ENCODE measurements at places on chromosomes 2 and 18.

- peak; percentile 54 for DNase-seq
Observed at GRCh38 chr2:170235860-170236679, 58.1 kb downstream of the MYO3B start.

GRCh38 chr2:190637903-190638618 lies 10.8 kb upstream of the NAB1 start:
- DNase-seq: peak; percentile 10

- no peak for DNase-seq
Observed at GRCh38 chr2:191255756-191256312, 10.6 kb downstream of the MYO1B start.

- DNase-seq: no peak
Observed at GRCh38 chr18:32804134-32804888, 31.5 kb upstream of the KLHL14 start.

DNA sequence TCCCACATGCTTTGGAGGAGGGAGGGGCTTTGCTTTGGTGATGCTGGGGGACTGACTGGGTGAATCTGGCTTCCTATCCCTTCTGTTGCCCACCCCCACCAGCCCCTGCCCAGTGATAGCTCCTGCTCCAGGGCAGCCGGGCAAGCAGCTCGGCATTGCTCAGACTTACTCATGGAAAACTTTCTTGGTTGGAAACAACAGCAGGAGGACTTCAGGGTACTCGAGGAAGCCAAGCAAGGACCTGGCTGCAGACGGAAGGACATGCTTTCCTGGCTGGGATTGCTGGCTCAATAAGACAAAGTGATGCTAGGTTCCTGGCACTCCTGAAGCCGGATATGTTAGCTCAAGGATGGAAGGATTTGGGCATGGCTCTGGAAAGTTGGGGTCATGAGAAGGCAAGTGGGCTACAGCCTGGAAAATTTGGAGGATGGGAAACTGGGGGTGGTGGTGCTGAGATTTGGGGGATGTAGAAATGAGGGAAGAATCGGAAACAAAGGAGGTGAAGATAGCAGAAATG lies 3.1 kb downstream of the SPEG start:
- DNase-seq: no peak

GRCh38 chr18:76394780-76395476 lies 100.1 kb downstream of the ZNF516 start:
- DNase-seq: peak; percentile 29

GRCh38 chr18:29488617-29489016 lies 1311.7 kb upstream of the CDH2 start:
- DNase-seq: no peak

GRCh38 chr18:79047556-79048244 lies 21.5 kb upstream of the ATP9B start:
- no peak for DNase-seq

- peak; percentile 93 for DNase-seq
Observed at GRCh38 chr2:223100061-223100511, 48.1 kb downstream of the KCNE4 start.

DNA sequence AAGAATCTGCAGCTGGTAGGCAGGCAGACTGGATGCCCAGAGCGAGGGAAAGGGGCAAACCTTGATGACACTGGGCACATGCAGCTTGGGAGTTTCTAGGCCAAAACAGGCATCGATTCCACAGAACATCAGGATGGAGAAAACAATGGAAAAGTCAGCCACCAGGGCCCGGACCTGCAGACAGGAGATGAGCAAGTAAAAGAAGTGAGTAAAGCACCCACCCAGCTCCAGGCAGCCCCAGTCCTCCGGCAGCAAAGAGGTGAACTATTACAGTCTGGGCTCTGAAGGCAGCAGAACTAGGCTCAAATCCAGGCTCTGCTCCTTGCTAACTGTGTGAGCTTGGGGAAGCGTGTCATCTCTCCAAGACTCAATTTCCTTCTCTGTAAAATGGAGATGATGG lies 36.6 kb downstream of the MTHFD2 start:
- no peak for DNase-seq

GRCh38 chr18:77870894-77871293 lies 621.2 kb downstream of the GALR1 start:
- DNase-seq: no peak

GRCh38 chr2:68031542-68032160 lies 31.2 kb downstream of the C1D start:
- DNase-seq: peak; percentile 65

DNA sequence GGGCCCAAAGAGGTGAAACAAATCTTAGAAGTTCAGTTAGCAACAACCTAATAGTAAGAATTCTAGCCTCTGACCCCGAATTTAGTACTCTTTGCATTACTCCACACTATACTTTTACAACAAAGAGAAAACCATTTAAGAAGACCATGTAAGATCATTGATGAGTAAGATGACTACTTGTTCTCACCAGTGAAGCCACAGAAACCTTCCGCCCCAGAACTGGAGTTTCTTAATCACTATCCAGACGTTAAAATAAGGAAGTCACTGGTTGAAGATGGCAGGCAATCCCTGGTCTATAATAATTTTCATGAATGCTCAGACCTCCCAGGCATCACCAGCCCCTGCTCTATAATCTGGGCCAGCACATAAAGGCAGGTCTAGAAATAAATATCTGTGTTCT lies 95.0 kb downstream of the TMEM163 start:
- no peak for DNase-seq

GRCh38 chr2:102796337-102796736 lies 34.5 kb downstream of the TMEM182 start:
- no peak for DNase-seq

DNA sequence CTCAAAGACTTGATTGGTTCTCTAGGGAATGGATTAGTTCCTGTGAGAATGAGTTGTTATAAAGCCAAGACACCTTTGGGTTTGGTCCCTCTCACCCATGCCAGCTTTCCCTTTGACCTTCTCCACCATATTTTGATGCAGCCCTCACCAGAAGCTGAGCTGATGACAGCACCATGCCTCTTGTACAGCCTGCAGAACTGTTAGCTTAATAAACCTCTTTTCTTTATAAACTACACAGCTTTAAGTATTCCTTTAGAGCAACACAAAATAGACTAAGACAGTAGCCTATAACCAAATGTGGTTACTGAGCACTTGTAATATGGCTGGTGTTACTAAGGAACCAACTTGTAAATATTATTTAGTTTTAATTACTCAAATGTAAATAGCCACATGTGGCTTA lies 55.1 kb downstream of the BAZ2B start:
- DNase-seq: no peak

DNA sequence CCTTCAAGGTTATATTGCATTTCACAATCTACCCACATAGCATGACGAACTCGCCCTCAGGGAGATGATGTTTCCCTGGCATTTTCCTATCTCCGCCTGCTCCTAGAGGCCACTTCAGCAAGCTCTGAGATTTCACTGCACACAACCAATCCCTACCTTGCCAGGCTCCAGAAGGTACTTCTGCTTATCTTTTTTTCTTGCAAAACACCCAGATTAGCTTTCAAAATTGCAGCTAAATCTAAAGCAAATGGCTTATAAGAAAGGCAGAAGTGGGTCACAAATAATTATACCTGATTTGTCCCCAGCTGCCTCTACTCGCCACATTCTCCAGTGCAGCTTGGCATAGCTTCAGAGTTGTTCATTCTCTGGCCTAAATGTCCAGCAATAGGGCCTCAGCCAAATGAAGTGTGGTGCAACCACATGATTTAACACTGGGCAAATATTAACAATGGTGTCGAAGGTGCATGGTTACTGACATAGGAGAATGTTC lies 32.4 kb upstream of the MRPL19 start:
- no peak for DNase-seq

DNA sequence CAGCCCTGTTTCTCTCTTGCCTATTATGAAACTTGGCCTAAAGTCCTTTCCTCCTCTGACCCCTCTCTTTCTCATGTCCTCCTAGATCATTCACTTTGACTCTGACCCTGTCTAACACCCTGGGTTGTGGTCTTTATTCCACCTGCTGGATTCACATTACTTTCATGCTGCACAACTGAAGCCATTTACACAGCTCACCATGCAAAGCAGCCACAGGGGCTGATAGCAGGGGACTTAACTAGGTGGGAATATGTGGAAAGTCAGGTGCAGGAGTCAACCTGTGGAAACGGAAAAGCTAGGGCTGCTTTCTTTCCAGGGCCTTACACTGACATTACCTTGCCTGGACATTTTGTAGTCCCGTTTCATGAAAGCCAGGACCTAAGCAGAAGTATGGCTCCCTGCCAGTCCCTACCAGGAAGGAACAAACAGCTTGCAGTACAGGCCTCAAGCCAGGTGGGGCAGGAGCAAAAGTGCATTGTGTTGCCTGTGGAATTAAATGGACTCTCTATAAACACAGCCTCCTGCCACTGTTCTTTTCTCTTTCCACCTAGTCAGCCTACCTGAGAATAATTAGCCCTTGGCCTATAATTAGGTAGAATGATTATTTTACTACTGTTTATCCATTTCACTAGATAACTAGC lies 11.8 kb downstream of the MAPRE3 start:
- no peak for DNase-seq

DNA sequence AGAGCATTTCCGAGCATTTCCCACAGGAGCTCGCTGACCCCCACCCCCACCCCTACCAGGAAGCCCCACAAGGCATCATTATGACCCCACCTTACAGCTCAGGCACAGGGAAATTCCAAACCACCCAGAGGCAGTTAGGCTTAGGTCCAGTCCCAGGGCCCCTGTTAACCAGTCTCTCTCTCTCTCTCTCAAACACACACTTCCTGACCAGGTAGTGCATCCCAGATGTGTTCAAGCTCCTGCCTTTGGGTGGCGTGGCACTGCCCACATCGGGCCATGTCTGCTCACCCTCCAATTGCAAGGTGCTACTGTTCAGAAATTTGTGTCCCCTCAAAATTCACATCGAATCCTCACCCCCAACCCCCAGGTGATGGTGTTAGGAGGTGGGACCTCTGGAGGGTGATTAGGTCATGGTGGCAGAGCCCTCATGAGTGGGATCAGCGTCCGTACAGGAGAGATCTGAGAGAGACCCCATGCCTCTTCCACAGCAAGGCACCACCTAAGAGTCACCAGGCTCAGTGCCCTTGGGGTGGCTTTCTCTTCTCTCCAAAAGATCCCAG lies 8.8 kb downstream of the COPS9 start:
- DNase-seq: no peak

GRCh38 chr18:8661754-8662559 lies 43.4 kb upstream of the MTCL1 start:
- DNase-seq: peak; percentile 27

DNA sequence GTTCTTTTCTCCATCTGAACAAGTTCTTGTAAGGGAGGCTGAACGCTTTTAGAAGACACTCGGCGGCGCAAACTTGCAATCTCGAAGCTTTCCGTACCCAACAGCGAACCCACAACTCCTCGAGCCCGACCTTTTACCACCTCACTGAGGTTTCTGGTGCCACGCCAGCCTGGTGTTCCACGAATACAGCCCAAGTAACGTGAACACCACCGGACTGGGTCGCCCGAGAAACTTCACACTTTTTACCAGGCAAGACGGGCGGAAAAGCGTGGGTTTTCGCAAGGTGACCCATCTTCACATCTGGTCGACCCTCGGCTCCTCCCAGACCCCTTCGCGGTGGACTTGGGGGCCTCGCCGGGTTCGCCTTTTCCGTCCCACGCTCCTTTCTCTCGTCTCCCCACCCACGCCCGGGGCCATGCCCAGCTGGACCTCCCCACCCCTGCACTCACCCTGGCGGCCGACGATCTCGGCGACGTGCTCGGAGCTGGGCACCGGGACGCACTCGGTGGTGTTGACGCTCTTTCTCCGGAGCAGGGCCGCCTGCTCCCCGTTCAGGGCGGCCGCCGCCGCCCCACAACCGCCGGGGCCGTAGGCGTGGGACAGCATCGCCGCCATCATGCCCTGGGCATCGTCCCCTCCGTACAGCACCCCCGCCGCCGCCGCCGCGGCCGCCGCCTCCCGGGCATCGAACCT lies 1.2 kb downstream of the MEX3C start:
- peak; percentile 8 for DNase-seq

GRCh38 chr2:102801098-102801718 lies 39.4 kb downstream of the TMEM182 start:
- peak; percentile 2 for DNase-seq

DNA sequence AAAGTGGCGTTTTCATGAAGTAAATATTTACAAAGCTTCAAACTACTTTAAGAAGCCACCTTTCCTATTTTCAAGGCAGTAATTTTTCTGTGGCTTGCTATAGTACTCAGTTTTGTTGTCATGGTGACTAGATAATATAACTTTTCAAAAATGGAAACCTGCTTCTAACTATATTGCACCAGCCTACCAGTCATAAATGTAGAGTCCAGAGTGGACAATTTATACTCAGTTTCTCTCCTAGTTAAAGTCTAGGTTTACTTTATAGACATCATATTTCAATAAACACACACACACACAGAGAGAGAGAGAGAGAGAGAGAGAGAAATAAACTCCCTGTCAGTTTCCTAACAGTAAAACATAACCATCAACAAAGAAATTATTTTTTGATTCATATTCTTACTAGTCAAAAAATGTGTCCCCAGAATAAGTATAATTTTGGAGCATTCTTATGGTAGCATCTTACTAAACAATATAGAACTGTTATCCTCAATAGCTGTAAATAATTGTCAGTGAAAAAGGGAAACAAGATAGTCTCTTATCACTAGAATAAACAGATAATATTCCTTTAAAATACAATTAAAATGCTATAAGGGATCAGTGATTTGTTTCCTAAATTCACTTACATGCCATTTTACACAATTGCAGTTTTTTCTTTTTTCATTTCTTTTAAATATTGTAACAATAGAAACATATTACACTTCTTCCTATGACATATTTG lies 163.5 kb upstream of the BOD1L2 start:
- DNase-seq: no peak

DNA sequence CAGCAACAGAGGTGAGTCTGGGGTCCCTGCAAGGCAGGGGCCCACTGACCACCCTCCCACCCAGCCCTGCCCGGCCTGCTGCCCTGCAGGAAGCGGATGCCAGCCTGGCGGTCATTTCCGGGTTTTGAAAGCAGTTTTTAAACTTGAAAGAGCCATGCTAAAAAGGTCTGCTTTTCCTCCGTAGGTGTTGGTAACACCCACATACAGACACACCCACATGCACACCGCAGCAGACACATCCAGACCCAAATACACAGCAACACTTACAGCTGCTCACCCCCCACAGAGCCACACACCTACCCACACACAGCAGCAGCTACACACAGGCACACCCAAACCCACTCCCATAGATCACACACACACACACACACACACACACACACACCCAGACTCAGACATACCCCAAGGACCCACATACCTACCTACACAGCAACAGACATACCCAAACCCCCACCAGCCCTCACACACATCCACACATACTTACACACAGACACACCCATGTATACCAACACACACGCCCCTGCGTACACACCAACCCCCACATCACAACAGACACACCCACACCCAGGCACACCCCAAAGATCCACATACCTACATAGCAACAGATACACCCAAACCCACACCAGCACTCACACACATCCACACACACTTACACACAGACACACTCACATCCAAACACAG lies 7.6 kb downstream of the ZFP36L2 start:
- no peak for DNase-seq

DNA sequence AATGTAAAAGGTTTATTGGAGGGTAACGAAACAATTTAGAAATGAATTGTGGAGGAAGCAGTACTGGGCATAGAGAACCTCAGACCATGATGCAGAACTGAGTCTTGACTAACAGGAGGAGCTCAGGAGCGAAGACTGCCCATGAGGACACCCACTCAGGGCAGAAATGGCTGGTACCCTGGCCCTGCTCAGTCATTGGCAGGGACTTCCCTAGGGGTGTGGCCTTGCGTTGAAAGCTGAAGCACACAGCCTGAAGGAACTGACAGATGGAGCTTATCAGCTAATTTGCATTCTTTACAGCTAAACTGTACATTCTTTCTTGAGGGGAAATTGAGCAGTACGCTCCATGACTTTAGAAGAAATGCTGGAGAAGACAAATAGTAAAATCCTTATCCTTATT lies 57.1 kb downstream of the PDK1 start:
- peak; percentile 64 for DNase-seq

- no peak for DNase-seq
Observed at GRCh38 chr2:212695426-212695825, 156.8 kb upstream of the ERBB4 start.

Measured in fibroblast of skin of abdomen (primary cell).